Kidney (tissue), 22 donors: ENCODE measurements at places on chromosomes 3 and 15. TPM values are rescaled to one million over a fixed set of nuclear protein-coding genes. Genes with fewer than 3 reads are reported as not detected.

DNA sequence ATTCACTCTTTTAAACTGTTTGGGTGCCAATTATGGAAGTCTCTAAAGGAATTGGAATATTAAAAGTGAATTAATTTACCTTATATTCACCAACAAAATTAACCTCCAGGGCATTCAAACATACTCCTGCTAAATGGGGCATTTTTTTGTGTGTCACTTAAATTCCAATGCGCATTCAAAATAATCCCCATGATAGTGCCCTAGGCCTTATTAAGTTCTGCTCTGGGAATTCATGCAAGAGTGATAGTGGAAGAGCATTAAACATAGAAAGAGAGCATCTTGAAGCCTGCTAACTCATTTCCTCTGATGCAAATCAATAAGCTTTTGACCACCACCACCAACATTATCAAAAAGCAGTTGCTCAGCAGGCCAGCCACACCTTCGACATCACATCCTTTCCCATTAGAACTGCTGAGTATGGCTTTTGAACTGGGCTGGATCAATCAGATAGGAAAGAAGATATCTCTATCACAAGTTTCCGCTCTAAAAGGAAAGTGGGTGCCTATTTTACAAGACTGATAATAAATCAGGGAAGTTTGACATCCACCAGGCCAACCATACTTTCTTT, 156.7 kb downstream of the TMCO5A start:
- no peaks in the 10 kb centered on the region for H3K4me1 ChIP-seq
- no peaks in the 10 kb centered on the region for H3K27me3 ChIP-seq
- H3K4me3 ChIP-seq, result no peak overlapping the region
- no peak for DNase-seq

DNA sequence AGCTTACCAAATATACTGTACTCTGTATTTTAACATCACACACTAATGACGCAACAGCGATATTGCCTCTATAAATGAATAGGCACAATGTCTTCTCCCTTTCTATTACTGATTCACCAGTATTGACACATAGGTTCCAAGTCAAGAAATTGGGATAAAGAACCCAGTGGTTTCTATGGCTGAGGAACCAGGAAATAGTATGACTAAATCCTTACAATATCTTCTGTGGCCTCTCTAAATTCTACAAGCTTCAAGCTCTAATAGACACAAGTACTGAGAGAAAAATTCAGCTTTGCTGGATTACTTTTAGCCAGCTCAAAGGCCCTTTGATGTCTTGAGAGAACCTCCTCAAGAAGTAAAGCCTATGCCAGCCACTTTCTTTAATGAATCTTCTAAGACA, 162.5 kb downstream of the DPH6 start:
- H3K4me1 ChIP-seq, result no peaks in the 10 kb centered on the region
- H3K4me3 ChIP-seq, result no peak overlapping the region
- no peaks in the 10 kb centered on the region for H3K27me3 ChIP-seq
- H3K36me3 ChIP-seq, result no peaks in the 10 kb centered on the region
- no peak for DNase-seq

PLA2G4D gene
- not detected for total RNA-seq

DNA sequence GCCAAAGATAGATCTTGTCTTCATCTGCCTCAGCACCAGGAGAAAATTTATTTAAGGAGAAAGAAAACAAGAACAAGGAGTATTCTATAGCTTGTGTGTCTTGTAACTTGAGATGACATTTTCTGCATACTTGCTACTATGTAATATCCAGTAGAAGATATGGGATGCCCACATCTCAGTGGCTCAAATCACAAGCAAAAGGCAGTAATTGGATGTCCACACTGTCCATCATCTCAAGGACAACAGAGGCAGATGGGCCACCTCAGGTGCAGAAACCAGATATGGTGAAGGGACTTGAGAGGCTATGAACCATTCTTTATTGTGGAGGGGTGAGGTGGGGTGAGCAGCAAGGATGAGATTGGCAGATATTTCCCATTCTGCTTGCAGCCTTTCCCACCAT, 309.0 kb downstream of the GBE1 start:
- H3K27ac ChIP-seq, result no peak overlapping the region
- no peaks in the 10 kb centered on the region for H3K27me3 ChIP-seq
- H3K36me3 ChIP-seq, result no peaks in the 10 kb centered on the region
- no peak for DNase-seq

DNA sequence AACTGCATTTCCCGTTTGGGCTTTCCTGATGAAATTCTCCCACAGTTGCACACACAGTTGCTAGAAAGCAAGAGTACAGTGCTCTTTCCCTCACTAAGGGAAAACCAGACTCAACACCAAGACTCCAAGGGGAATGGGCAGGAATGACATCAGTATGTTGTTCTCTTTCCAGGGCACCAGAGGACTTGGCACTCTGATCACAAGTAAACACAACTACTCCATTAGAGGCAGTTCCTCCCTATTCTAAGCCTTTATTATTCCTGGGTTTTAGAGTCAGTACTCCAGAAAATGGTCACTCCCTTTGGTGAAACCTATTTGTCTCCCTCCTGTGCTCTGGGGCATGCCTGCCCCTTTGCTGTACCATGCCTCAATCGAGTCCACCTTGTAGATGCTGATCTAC, 52.3 kb upstream of the VGLL4 start:
- no peaks in the 10 kb centered on the region for H3K27me3 ChIP-seq
- H3K4me3 ChIP-seq, result no peak overlapping the region
- no peaks in the 10 kb centered on the region for H3K4me1 ChIP-seq

- H3K4me1 ChIP-seq, result peaks cover 10% of the 10 kb centered on the region
- H3K27me3 ChIP-seq, result no peaks in the 10 kb centered on the region
- no peak for DNase-seq
These were observed 90.6 kb upstream of the MYZAP start for GRCh38 chr15:57500979-57501576.

ZNF35 gene
- total RNA-seq, result 11.6 TPM

- H3K36me3 ChIP-seq, result no peaks in the 10 kb centered on the region
- H3K27ac ChIP-seq, result no peak overlapping the region
- DNase-seq, result no peak
- no peak overlapping the region for H3K4me3 ChIP-seq
- H3K4me1 ChIP-seq, result no peaks in the 10 kb centered on the region
- H3K27me3 ChIP-seq, result no peaks in the 10 kb centered on the region
These were observed 61.6 kb upstream of the CTDSPL start for GRCh38 chr3:37800022-37800551.

MEX3B gene
- 0.91 TPM for total RNA-seq

PAQR9 gene
- total RNA-seq, result 0.09 TPM

REC114 gene
- total RNA-seq, result not detected

DNA sequence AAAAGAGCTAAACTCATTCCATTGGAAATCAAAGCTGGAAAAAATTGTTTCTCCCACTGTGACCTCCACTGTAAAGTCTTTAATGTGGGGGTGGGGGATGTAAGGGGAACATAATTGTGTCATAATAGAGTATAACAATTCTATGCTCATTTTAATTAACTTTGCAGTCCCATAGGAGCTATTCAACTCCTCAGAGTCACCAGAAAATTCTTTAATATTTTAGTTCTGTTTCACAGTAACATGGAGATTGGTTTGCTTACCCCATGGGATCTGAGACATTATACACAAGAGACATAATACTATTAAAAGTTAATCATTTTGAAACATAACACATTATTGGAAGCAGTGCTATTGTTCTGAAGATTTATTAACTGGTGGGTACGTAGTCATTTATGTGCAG, 765.9 kb upstream of the GRM7 start:
- H3K27ac ChIP-seq, result no peak overlapping the region
- DNase-seq, result no peak
- H3K4me1 ChIP-seq, result no peaks in the 10 kb centered on the region
- no peak overlapping the region for H3K4me3 ChIP-seq
- no peaks in the 10 kb centered on the region for H3K36me3 ChIP-seq

DNA sequence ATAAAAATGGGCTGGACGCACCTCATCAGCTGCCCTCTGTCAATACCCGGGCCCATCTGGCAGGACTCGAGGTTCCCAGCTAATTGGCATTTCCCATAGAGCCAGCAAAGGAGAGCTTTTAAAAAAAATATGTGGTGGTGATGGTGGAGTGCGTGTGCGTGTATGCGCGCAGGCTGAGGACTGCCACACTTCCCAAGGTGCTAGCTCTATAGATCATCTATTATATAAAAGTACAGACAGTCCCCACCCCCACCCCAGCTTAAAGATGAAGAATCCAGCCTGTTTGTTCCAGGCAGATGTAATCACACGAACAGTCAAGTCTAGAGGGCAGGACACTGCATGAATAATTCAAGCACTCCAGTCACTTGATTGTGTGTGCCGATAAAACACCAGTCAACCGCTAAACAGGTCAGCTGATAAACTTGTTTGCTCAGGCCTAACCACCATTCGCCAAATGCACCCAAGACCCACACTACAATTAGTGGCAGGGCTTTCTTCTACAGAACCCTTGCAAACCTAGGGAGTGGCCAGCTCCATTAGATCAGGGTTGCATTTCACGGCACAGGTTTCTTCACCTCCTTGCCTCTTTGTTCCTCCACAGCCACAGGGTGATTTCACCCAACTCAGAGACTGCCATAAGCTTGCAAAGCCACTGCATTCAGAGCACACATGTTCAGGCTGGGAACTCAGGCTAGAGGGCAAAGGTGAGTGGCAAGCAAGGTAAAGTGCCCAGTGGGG, 5.8 kb downstream of the TLE3 start:
- H3K4me3 ChIP-seq, result no peak overlapping the region
- peak overlapping the region; percentile 81 for H3K27ac ChIP-seq
- H3K4me1 ChIP-seq, result peaks cover 2% of the 10 kb centered on the region

DNA sequence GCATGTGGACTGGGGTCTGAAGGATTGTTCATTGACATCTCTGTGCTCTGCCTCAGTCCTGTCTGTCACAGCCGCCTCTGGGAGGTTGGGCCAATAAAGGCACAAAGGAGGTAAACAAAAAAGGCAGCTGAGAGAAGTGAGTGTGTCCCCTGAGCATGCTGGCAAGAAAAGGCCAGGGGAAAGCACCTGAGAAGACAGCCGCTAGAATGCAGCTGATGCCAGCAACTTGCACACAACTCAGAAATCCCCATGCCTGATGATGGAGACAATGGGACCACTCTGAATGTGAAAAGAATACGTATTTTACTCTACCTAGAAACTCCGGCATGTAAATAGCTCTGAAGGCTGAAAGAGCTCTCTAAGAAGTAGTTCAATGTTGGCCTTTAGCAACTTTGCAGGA, 118.7 kb downstream of the KCNH8 start:
- no peaks in the 10 kb centered on the region for H3K27me3 ChIP-seq
- DNase-seq, result no peak
- H3K4me3 ChIP-seq, result no peak overlapping the region
- no peaks in the 10 kb centered on the region for H3K36me3 ChIP-seq
- no peak overlapping the region for H3K27ac ChIP-seq
- no peaks in the 10 kb centered on the region for H3K4me1 ChIP-seq

GRCh38 chr15:67148196-67148701, 82.8 kb downstream of the SMAD3 start:
- DNase-seq, result no peak
- H3K4me3 ChIP-seq, result no peak overlapping the region
- H3K4me1 ChIP-seq, result peaks cover 2% of the 10 kb centered on the region
- H3K27ac ChIP-seq, result no peak overlapping the region
- no peaks in the 10 kb centered on the region for H3K27me3 ChIP-seq

- no peaks in the 10 kb centered on the region for H3K36me3 ChIP-seq
- no peaks in the 10 kb centered on the region for H3K27me3 ChIP-seq
- no peak overlapping the region for H3K27ac ChIP-seq
These were observed 269.7 kb upstream of the SOX2 start for GRCh38 chr3:181442066-181442465.

TMEM207 gene
- total RNA-seq, result not detected
